Epithelial cell of proximal tubule (primary cell): ENCODE measurements at places on chromosomes 3 and 15. TPM values are rescaled to one million over a fixed set of nuclear protein-coding genes. Genes with fewer than 3 reads are reported as not detected.

The GHRL gene
- not detected in 2 replicates for total RNA-seq

- DNase-seq: no peak
These were observed 17.1 kb downstream of the TMEM108 start for GRCh38 chr3:133055339-133055738.

- DNase-seq: no peak
These were observed 75.9 kb upstream of the VGLL4 start for GRCh38 chr3:11719406-11720303.

- no peak for DNase-seq
These were observed 149.4 kb downstream of the SHOX2 start for GRCh38 chr3:157956850-157957249.

DNA sequence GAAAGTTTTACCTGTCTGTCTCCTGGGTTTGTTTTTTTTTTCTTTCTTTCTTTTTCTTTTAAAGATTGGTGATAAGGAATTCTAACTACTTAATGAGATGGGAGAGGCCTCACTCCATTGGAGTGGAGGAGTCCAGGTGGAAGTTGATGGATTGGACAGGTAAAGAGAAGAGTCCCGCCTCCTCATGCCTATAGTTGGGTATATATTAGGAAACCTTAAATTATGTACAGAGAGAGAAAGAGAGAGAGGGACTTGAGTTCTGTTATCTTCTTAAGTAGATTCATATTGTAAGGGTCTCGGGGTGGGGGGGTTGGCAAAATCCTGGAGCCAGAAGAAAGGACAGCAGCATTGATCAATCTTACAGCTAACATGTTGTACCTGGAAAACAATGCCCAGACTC, 158.2 kb downstream of the TP63 start:
- no peak for DNase-seq

- DNase-seq: no peak
These were observed 129.4 kb downstream of the DLG1 start for GRCh38 chr3:197169028-197169427.

GRCh38 chr3:60580809-60581208, 670.4 kb downstream of the FHIT start:
- no peak for DNase-seq

- no peak for DNase-seq
These were observed 293.7 kb upstream of the TPRG1 start for GRCh38 chr3:188878076-188878475.

DNA sequence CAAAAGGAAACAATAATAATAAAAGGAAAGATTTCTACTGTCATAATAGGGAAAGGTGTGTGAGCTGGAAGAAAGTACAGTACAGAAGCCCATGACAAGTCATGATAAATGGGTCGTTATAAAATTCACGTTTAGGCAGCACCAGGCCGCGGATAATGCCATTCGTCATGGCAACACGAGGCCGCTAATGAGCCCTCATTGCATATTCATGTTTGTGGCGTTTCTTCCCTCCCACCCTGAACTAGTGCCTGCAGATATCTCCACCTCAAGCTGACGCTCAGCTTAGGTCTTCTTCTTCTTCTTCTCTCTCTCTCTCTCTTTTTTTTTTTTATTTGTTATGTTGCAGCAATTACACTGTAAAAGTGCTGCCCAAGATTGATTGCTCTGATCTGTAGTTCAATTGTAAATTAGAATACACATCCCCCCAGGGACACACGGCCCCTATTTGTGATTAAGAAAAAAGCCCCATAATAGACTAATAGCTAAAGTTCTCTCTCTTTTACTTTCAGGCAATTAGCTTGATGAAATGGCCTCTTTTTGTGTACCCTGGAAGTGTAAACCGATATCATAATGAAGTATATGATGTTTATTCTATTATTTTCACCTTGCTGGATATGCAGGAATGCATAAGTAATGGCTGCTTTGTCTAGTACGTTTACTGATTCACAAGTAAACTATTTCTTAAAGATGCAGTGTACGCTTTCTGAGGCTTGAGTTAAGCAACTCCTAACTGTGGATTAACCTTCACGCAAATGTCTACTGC, 61.9 kb upstream of the NR2F2 start:
- DNase-seq: no peak

- no peak for DNase-seq
These were observed 101.8 kb upstream of the LIPC start for GRCh38 chr15:58329781-58330671.

DNA sequence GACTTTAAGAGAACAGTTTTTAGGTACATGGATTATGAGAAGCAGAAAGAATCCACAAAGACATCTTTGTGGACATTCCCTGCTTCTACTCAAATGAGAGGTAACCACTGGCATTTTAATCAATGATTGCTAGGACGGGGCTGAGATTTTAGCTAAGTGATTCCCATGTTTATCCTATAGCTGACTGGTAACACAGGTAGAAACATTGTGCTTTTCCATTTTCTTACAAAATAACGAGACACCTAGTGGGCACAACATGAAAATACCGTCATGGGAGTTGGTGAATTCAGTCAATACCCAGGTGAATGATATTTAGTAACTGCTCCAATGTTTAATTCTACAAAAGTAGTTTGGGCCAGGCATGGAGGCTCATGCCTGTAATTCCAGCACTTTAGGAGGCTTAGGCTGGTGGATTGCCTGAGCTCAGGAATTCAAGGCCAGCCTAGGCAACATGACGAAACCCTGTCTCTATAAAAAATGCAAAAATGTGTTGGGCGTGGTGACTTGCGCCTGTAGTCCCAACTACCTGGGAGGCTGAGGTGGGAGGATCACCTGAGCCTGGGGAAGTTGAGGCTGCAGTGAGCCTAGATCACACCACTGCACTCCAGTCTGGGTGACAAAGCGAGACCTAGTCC, 37.2 kb upstream of the DENND4A start:
- DNase-seq: no peak

- DNase-seq: no peak
These were observed 81.5 kb downstream of the CSNK1G1 start for GRCh38 chr15:64274341-64274950.

DNA sequence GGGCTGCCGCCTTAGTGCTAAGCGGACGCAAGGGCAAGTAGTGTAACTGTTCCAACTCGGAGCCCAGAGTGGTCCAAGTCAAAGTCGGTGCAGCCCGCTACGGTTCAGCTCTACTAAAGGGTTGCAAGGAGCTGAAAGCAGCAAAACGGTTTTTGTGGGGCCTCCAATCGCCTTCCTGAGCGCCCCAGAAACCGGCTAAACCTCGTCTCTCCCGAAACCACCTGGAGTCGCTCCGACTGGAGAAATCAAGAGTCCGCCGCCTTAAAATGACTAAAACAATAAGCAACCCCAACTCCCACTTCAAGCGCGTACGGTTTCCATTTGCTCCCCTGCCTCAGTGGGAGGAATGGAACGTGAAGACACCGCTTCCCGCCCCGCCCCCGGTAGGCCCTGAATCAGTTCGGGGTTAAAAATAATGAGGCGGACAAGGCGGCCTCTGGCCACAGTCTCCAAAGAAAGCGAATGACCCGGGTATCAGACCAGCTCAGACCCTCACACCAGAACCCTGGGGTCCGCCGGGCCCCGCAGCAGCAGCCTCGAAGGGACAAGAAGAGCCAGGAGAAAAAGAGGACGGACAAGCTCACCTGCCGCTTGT, 401 bp downstream of the SEC11A start:
- DNase-seq: no peak

- peak; percentile 9 for DNase-seq
These were observed 239.3 kb downstream of the EPHB1 start for GRCh38 chr3:135034291-135034768.
